ENCODE measurements at places on chromosomes 16 and 17.
A peak's percentile ranks its signal among the peaks of the same experiment; 100 is the strongest.

- DNase-seq, result no peak
Measured at GRCh38 chr17:40735016-40735415, 20.1 kb downstream of the KRT25 start.

DNA sequence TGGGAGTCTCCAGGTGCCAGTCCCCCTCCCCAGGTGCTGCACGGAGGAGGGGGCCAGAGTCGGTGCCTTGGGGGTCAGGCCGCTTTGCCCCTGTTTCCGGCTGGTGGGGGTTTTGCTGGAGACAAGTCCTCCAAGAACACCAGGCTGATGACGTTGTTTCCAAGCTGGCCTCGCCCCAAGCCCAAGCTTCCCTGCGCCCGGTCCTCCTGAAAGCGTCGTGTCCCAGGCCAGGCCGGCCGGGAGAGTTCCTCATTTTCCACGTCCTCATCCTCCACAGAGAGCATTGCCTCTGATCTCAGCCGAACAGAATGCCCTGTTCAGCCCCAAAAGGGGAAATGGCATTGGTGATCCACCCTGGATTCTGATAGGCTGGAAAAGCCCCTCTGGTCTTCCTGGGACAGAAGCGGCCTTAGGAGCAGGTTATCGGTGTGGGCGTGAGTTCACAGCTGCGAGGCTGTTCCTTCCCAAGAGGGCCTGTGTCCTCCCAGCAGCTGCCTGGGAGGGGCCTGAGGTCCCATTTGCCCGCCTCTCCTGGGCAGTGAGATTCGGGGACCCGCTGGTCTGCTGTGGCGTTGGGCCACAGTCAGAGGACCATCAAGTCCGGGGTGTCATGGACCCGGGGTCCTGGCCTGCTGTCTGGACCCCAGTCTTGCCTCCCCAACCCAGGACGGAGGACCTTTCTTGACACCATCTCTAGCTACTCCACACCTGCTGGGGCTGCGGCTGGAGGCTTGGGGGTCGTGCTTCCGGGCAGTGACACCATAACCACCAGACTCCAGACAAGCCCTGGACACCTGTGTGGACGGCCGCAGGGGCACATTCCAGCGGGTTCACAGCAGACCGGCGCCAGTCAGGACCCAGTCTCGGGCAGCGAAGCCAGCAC lies 7.1 kb downstream of the SOX8 start:
- no peak for DNase-seq

DNA sequence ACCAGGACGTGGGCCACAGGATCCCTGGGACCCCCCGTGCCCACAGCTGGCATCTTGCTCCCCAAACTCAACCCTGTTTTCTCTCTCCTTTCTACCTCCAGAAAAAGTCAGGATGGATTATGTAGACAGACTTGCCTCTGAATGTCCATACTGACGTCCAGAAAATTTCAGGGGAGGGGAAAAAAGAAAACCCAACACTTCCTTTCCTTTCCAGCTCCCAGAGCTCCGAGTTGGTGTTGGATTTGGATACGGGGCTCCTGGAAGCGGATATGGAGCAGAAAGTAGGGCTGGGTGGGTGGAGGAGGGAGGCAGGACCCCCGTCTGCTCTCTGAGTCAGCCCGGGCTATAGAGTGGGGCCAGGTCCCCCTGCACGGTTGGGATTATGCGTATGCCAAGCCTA lies 70.2 kb downstream of the MRM3 start:
- DNase-seq, result no peak

- no peak for DNase-seq
Measured at GRCh38 chr17:6752068-6752909, 3.6 kb upstream of the XAF1 start.

DNA sequence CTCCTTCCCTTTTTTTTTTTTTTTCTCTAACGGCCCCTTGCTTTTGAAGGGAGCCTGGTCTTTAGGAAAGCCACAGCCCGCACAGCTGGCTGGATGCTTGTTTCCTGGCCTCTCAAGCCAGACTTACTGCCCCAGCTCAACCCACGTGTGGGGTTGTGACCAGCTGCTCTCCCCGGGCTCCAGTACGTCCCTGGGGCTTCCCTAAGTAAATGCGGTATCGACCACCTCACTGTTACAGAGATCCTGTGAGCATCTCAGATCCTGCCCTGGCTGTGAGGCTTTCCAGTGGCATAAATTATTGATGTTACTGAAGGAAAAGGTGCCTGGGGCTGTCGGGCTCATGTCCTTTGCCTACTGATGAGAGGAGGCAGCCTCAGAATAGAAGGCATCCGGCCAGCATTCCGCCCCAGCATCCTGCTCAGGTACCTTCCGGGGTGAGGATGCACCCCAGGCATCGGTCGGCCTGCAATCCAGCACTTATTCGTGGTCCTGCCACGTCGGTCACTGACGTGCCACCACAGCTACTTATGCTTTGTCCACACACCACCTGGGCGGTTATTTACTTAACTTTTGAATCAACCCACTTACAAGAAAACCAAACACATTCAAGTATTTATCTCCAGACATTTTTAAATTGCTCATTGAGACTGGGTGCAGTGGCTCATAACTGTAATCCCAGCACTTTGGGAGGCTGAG lies 9.6 kb downstream of the GPRC5B start:
- no peak for DNase-seq

GRCh38 chr17:58565389-58566311 lies 51.2 kb upstream of the MTMR4 start:
- no peak for DNase-seq

DNA sequence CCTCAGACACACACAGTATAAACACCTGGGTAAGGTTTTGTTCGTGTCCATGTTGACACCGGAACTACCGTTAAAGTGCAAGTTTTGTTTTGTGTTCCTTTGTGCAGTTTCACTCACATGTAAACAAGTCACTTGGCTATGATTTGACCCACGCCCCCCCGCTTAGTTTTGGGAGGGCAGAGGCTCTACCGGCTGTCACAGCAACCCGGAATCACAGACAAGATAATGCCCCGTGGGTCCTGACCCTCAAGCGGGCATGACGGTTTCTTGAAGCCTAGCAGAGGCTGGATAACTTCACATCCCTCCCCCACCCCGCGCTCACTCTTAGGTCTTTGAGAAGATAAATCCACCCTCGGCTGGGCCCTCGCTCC lies 1.7 kb downstream of the RASD1 start:
- no peak for DNase-seq

DNA sequence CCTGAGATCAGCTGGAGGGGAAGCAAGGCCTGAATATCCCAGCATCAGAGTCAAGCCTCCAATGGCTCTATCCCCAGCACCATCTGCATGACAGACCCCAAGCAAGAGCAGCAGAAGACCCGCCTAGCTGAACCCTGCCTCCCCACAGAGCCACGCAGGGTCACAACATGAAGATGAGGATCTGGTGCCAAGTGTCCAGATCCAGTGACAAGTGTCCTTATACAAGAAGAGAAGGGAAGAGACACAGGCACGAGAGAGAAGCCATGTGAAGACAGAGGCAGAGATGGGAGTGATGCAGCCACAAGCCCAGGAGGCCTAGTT lies 28.9 kb downstream of the TNFRSF13B start:
- DNase-seq, result no peak

DNA sequence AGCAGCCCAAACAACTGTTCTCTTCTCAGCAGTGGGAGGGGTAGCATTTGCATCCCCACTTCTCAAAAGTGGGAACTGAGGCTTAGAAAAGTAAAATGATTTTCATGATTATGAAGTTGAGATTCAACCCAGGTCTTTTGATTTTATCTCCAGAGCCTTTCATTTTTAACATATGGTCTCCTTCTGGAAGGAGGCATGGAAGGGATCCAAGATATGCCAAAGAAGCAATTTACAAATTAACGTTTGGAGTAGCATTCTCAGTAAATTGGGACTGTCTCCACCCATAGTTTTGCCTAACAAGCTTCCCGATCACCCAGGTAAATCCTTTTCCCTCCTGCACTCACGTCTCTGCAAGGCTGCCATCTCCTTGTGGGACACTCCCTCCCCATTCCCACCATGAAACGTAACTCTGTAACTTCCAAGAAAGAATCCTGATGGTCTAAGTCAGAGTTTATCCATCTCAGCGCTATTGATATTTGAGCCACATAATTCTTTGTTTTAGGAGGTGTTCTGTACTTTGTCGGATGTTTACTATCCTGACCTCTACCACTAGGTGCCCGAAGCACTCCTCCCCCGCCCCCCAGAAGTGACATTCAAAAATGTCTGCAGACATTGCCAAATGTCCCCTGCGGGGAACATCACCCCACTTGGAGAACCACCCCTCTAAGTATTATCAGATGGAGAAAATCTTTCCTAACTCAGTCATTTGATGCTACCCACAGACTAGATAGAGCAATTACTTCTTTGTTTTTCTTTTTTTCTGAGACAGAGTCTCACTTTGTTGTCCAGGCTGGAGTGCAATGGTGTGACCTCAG lies 32.9 kb upstream of the NFAT5 start:
- DNase-seq, result no peak

- no peak for DNase-seq
Measured at GRCh38 chr17:49914096-49914490, 54.9 kb upstream of the DLX4 start.

- no peak for DNase-seq
Measured at GRCh38 chr17:58412961-58413586, 4.3 kb downstream of the RNF43 start.

GRCh38 chr16:50152351-50152806 lies 727 bp upstream of the TENT4B start:
- peak; percentile 41 for DNase-seq

GRCh38 chr16:78252757-78253156 lies 153.3 kb downstream of the WWOX start:
- DNase-seq, result no peak

DNA sequence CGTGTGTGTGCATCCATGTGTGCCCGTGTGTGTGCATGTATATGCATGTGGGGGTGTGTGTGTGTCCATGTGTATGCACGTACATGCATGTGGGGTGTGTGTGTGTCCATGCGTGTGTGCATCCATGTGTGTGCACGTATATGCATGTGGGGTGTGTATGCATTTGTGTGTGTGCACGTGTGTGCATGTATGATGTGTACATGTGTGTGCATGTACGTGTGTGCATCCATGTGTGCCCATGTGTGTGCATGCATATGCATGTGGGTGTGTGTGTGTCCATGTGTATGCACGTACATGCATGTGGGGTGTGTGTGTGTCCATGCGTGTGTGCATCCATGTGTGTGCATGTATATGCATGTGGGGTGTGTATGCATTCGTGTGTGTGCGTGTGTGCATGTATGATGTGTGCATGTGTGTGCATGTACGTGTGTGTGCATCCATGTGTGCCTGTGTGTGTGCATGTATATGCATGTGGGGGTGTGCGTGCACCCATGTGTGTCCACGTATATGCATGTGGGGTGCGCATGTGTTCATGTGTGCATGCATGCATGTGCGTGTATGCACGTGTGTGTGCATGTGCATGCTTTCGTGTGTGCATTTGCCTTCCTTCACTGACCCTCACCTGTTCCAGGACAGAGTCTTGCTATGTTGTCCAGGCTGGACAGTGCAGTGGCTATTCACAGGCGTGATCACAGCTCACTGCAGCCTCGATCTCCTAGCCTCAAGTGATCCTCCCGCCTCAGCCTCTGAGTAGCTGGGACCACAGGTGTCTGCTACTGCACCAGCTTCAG lies 129.6 kb upstream of the TNRC6C start:
- no peak for DNase-seq

DNA sequence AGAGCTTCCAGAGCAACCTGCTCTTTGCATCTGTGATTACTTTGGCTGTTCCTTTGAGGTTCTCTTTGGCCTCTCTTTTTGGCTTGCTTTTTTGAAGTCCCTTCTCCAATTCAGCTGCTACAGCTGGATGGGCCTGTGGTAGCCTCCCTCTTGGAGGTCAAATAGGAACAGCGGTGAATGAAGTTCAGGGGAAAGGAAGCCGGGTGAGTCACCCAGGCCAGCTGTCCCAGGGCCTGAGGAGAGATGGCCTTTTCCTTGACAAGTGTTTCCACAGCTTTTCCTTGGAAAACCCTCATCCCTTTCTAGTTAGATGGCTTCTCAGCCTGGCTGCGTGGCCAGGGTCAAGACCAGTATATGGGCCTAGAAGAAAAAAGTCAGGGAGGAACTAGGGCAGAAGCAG lies 103.1 kb downstream of the STX8 start:
- no peak for DNase-seq

DNA sequence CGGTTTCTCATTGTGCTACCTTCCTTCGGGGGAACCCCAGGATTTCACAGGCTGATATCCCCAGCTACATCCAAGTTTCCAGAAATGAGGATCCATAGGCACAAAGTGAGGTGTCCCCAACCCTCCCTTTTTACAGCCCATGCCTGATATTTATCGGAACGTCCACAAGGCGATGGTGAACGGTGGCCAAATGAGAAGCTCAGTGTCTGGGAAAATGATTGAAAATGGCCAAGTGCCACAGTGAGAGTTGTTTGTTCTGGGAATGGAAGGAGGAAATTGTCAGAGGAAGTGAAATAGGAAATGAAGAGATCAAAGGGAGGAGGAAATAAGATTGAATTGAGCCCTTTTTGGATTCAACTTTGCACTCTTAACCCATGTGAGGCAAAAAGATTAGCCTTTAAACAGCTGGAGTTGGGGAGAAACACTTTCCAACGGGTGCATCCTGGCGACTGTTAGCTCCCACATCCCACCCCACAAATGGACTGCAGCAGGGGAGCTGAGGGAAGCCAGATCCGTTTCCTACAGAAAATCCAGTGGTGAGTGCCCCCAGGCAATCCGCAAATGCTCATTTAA lies 294.4 kb upstream of the IRX5 start:
- no peak for DNase-seq

DNA sequence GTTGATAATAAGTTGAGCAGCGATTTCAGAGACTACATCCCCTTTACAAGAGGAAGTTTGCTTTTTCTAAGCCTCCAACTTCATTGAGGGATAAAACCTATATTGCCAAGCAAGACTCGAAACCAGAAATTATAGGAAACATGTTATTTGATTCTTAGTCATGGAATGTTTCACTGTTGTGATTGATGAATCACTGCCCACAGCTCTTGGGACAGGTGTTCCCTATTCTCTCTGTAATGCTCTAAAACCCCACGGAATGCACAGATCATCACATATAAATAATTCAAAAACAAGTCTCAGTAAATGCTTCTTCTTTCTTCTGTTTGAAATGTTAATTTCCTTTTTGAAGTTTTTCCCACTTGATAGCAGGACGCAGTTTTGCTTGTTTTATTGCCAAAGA lies 809.5 kb upstream of the GOT2 start:
- DNase-seq, result no peak

- DNase-seq, result no peak
Measured at GRCh38 chr17:61837175-61838051, 25.9 kb downstream of the BRIP1 start.

GRCh38 chr17:20996724-20997615 lies 45.8 kb downstream of the USP22 start:
- DNase-seq, result no peak

- no peak for DNase-seq
Measured at GRCh38 chr16:66728117-66728787, 23.2 kb downstream of the DYNC1LI2 start.

DNA sequence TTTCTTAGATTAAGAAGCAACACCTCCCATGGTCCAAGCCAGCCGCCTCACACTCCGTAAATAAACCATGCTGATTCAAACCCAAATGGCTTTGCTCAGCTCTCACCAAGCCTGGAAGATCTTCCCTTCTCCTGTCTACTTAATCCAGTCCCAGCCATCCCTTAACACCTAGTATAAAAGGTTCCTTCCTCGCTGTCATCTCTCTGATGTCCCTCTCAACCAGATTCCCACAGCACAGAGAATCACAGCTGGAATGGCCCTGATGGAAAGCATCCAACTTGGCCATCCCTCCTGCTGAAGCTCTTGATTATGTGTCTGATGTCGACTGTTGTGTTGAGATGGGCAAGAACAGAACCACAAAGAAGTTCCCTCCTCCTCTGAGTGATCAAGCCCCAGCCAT lies 50.6 kb upstream of the ADCY9 start:
- DNase-seq, result no peak

Measured in stimulated activated CD4-positive, alpha-beta T cell treated with anti-CD3 and anti-CD28 coated beads, Interleukin-15, amount 100 ng/mL, for 1 hour (primary cell).